ENCODE measurements at places on chromosomes 2 and 18.

DNA sequence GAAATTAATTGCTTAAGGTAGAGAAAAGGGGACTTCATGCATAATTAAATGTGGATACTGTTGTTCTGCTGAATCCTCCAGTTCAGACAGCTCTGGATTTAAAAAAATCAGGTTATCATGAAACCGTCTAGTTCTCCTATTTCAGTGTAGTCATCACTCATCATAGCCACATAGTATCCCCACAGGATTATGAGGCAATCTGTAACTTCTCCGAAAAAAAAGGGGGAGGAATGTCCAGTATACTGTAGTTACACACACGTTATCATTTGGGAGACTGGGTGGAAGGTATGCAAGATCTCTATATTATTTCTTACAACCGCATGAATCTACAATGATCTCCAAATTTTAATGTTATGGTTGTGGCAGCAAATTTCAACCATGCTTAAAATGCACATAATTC lies 114.0 kb downstream of the HIBCH start:
- DNase-seq, result no peak

- no peak for DNase-seq
Measured at GRCh38 chr2:237766340-237766739, 32.2 kb upstream of the RBM44 start.

- DNase-seq, result no peak
Measured at GRCh38 chr2:69954084-69954483, 7.3 kb downstream of the ASPRV1 start.

DNA sequence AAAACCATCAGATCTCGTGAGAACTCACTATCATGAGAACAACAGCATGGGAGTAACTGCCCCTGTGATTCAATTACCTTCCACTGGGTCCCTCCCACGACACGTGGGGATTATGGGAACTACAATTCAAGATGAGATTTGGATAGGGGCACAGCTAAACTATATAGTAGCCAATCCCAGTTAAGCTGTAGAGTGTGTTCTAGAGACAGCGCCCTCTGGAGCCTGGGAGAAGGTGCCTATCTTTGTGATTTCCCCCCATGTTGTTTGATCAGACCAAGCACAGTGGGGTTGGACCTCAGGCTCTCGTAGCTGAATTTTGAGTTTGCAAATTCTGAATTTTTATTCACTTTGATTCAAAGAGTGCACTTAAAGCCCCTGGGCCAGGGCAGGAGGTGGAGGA lies 108.2 kb upstream of the TWIST2 start:
- no peak for DNase-seq

DNA sequence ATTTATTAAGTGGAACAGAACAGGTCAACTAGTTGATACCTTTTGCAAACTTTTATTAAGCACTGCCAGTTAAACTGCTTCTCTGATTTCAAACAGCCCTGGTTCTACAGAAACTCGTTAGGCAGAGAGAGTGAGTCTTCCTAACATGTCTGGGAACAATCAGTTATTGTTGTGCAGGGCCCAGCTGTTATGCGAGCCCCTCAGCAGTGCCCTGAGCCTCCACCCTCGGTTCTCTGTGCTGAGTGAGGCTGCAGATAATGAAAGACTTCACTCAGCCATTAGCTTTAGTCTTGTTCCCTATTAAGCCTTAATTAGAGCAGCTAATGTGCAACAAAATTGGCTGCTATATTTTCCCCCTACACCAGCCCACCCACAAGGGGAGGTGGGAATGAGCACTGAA lies 39.6 kb downstream of the KCTD18 start:
- no peak for DNase-seq

DNA sequence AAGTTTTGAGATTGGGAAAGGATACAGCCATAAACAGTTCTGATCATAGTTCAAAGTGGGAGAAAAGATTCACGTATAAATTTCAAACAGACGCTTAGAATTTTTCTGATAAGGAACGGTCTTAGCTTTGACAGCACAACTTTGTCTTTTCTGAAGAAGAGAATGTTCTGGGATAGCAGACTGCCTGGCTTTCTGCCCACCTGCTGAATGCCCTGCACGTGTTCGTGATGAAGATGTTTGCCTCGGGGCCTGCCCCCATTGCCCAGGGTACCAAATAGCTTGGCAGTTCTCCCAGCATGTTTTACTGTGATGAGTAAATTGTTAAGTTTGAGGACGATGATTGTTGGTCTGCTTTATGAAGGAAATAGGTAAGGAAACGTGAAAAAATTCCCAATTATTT lies 4.6 kb downstream of the MRPL33 start:
- DNase-seq, result no peak

- DNase-seq, result no peak
Measured at GRCh38 chr2:205712508-205712907, 30.2 kb downstream of the NRP2 start.

DNA sequence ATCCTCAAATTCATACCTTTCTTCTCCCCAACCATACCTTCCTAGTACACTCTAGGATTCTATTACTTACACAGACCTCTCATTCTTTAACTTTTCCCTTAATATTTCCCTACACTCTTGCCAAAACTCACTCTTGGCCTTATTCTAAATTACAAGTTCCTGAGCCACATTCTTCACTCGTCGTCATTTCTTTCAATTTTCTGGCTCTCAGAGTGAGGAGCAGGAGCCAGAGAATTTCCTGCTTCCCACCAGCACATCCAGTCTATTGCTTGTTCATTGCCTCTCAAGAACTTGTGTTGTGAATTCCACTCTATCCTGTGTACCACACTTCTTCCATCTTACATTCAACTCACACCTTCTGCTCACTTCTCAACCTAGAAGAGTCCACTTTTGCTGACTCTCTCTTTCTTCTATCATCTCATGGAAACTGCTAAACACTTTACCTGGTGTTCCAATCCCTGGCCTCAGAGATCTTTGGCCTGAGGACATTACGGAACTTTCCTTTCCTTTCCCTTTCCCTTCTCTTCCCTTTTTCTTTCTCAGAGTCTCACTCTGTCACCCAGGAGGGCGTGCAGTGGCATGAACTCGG lies 171.6 kb downstream of the PLCL1 start:
- DNase-seq, result no peak

DNA sequence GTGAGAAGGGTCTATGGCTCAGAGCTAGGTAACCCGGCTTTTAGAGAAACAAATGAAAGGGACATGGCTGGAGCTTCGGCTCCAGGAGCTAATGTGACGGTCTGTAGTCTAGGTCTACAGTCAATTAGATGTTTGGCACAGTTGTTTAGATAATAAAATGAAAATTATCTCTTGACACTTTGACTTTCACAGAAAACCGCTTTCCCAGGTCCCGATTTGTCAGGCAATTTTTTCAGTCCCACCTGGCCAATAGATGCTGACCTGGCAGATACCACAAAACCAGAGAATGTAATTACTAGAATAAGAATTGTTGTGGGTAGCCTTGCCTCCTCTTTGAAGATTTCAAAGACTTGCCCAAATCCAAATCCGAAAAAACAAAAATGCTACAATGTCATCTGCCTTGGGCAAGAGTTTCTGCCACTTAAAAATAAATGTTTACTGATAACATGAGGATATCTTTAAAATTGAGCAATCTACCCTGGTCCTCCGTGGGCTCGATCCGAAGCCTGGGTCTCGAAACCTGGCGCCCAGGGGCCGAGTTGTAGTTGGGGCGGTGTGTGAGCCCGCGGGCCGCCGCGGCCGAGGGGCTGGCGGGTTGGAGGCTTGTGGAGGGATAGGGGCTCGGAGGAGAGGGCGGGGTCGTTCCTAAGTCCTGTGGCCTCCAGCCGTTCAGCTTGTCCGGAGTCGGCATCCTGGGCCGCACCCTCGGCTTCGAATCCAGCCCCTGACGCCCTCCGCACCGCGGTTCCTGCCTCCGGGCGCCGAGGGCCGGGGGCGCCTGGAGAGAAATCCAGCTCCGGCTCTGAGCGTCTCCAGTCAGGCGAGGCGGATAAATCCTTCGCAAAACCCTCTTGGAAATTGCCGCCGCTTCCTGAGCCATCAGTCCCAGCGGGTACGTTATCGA lies 2.3 kb downstream of the EMX1 start:
- no peak for DNase-seq

DNA sequence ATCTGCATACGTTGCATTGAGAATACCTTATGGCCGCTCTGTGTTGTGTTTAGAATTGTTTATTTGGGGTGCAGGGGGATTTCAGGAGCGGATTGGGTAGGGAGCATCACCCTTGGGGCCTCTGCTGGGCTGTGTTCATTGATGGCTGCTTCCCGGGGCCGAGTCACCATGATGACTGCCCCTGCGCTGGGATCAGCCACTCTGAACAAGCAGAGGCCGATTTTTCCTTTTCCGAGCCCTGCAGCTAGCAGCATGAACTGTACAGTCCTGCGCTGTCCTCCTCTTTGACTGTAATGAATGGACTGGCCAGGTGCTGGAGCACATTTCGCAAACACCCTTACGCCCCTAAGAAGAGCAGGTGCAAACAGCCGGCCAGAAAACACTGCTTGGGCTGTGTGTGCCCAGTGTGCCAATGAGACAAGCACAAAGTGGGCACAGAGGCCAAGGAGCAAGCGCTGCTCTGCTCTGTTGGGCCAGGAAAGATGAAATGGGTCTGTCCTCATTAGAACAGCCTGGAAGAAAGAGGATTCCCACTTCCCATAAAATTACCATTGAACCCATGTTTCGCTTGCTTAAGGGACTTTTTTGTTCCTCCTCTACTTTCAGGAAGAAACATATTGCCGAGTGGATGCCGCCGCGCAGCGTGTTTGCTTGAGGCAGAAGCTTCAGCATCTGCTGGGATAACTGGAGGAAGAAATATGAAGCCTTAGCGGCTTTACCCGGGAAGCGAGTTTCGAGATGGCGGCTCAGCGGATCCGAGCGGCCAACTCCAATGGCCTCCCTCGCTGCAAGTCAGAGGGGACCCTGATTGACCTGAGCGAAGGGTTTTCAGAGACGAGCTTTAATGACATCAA lies 82.7 kb downstream of the SH3BP4 start:
- no peak for DNase-seq

- no peak for DNase-seq
Measured at GRCh38 chr2:30756051-30756719, 51.1 kb downstream of the CAPN13 start.

DNA sequence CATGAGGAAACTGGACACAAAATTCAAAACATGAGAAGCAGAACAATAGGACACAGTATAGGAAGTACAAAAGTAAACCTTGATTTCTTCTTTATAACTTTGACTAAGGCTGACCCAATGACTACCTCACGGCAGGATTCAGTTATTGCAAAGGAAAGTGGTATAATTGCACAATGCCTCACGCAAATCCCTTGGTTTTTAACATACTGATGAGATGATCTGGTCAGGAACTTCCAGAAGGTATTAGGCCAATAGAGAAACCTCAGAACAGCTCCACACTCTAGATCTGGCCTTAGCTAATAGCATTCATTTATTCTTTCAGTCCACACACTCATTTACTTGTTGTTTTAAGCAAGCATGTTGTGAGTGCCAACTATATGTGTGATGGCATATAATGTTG lies 1526.9 kb upstream of the ACVR2A start:
- DNase-seq, result no peak

- no peak for DNase-seq
Measured at GRCh38 chr2:170215021-170215420, 37.1 kb downstream of the MYO3B start.

- DNase-seq, result no peak
Measured at GRCh38 chr2:60413069-60413813, 140.2 kb downstream of the BCL11A start.

- DNase-seq, result no peak
Measured at GRCh38 chr2:8096484-8096883, 585.4 kb upstream of the ID2 start.

GRCh38 chr2:83725735-83726134 lies 733.3 kb downstream of the SUCLG1 start:
- DNase-seq, result no peak

DNA sequence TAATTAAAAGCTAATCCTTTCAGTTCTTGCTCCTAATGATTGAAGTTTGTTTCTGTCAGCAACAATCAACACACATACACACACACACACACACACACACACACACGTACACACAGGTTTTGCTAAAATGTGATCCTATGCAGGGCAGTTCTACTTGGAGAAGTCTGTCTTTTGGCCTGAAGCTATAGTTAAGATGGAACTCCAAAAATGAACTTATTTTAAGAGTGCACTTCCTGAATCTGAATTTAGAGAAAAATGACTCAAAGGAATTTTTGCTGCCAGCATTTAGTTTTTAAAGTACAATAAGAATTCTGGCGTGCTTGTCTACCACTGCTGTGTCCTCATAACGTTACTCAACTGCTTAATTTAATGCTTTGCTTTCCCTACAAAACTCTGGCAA lies 6.6 kb downstream of the GALNT5 start:
- no peak for DNase-seq

DNA sequence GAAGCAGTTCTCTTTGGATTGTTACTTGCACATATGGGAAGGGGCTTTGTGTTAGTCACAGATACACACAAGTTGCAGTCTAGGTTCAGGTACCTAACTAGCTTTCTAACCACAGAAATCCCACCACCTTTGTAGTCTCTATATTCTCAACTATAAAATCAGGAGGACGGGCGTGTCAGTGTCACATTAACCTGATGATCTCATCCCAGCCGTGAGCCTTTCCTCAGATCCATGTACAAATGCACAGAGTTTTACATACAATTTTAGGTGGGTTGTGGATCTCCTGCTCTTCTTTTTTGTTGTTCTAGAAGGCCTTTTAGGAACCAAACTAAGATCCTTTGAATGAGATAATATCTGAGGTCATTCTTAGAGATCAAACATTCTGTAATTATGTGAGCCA lies 94.0 kb downstream of the ZNF532 start:
- DNase-seq, result no peak

DNA sequence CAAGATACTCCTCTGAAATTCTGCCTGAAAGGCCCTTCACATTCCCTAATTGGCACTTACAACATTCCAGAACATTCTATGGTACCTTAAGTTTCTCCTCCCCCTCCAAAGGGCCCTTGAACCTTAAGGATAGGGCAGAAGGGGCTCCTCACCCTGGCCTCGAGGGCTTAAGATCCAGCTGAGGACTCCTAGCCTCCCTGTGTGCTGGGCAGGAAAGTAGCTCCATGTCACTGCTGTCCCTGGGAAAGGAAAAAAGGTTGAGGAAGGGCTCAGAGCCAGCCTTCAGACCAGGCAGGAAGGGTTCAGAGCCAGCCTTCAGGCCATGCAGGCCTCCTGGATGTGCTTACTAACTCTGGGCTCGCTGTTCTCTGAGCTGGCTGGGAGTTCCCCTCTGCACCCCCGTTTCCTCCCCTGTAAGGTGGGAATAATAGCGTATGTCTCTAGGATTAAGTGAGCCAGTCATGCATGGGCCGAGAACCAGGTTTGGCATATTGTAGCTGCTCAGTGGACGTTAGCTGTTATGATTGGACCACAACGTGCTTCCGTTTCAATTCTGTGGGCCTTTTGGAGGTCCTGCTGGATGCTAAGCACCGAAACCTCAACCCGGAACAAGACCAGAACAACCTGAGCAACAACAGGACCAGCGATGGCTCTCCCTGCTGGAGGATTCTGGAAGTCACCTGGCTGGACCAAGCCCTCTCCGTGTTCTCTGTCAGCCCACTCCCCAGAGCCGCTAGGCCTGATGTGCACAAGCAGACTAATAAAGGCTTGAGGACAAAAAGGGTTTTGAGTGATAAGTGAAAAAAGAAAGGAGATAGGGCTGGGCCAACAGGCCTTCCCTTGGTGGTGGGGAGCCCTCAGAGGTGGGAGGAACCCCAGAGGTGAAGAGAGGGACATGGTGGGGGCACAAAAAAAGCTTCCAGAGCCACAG lies 1.0 kb upstream of the B3GNT7 start:
- no peak for DNase-seq

GRCh38 chr2:101442667-101443061 lies 32.2 kb downstream of the RFX8 start:
- no peak for DNase-seq

All from activated T-cell treated with anti-CD3 and anti-CD28 coated beads, Interleukin-2, amount 50 U/mL, for 1 hour (primary cell).